CD4-positive, alpha-beta T cell treated with Interferon alpha-2 for 1 hour (primary cell): ENCODE measurements at places on chromosomes 12 and 14.
A peak's percentile ranks its signal among the peaks of the same experiment; 100 is the strongest.

- DNase-seq = no peak
Observed at GRCh38 chr14:71333705-71334104, 426.4 kb downstream of the PCNX1 start.

DNA sequence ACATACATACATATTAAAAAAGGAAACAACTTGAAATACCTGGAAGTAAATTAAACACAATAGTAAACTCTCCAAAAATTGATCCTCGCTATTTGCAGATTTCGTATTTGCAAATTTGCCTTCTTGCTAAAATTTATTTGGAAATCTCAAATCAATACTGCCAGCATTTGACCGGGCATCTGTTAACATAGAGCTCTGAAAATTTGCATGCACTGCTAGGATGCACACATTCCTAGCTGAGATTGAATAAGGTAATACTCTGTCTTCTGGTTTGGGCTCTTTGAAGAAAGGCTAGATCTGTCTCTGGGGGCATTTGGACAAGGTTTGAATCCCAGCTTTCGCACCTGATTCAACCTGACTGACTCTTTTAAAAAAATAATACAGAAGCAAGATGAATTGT is 729.1 kb upstream of the MGAT4C start:
- DNase-seq = no peak

DNA sequence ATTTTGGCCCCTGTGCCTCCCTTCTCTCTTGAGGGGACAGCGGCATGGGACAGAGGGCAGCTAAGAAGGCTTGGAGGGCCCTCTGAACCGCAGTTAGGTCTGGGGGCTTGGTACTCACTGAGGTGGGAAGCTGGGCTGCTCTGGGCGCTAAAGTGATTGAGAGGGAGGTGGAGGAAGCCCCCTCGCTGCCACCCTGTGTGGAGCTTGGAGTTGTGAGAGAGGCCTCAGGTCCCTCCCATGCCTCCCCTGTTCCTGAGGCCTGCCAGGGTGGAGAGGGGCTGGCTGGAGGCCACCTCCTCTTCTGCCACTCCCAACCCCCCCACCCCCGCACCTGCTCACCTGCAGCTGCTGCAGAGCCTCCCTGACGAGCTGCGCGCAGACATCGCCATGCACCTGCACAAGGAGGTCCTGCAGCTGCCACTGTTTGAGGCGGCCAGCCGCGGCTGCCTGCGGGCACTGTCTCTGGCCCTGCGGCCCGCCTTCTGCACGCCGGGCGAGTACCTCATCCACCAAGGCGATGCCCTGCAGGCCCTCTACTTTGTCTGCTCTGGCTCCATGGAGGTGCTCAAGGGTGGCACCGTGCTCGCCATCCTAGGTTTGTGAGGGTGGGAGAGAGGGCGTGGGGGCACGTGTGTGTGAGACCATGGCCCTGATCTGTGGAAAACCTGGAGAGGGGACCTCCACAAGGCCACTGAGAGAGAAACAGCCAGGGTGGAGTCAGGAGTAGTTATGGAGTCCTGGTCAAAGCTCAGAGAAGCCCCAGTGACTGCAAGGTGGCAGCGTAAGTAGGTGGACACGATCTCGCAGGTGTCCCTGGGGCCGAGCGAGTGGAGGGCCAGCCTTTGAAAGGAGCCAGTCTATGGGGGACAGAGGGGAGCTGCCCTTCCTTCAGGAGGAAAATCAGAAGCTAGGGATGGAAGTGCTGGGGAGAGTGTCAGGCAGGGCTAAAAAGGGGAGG is 11.2 kb downstream of the KCNH3 start:
- no peak for DNase-seq

DNA sequence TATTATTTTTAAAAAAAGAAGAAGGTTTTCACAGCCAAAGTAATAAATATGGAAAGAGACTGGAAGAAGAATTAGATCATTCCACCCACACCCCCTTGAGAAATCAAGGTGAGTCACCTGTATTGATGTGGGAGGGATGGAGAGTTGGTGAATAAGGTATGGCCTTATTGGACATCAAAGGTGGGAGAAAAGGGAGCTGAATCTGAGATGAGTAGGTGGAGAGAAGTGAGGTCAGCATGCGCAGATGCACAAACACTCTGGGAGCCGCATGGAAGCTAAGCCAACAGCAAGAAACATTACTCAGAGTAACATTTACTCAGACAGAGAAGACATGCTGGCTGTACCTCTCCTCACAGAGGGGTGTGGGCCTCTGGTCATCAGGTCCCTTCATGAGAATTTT is 113.1 kb upstream of the FOXG1 start:
- DNase-seq = no peak

- no peak for DNase-seq
Observed at GRCh38 chr12:125151284-125151683, 86.0 kb downstream of the AACS start.

GRCh38 chr14:75917322-75917945 is 64.4 kb downstream of the TGFB3 start:
- no peak for DNase-seq

DNA sequence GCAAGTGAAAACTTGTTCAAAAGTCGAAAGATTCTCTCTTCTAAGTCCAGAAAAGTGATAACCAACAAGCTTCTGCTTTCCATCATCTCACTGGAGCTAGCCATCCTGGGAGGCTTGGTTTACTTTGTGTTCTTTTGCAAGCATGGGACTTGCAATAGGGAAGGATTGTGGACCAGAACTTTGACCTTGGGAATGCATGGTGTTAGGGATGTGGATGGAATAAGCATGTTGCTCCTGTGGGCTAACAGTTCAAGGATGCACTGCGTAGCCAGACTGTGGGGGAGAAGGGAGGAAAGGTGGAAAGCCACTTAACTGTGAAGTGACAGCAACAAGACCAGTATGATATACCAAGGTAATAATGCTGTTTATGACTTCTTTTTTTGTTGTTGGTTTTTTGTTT is 28.6 kb downstream of the SOAT2 start:
- no peak for DNase-seq

GRCh38 chr14:94408546-94409095 is 20.2 kb upstream of the SERPINA1 start:
- DNase-seq = no peak

- no peak for DNase-seq
Observed at GRCh38 chr14:55248411-55248810, 22.8 kb upstream of the FBXO34 start.

DNA sequence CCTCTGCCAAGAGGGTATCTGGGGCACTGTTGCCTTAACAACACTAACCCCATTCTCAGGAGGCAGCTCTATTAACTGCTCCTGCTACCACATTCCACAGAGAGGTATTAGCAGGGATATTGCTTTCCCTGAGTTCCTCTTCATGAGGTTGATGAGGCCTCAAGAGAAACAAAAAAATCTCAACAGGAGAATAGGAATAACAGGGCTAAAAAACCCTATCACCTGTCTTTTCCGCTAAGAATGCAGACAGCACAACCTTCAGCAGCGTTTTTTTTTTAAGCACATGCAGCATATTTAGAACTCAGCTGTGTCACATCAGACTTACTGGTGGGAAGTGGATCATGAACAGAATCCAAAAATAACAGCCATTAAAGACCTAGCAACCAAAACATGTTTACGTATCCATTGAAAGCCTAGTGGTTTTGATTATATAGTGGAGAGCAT is 29.2 kb downstream of the ATF7 start:
- no peak for DNase-seq

DNA sequence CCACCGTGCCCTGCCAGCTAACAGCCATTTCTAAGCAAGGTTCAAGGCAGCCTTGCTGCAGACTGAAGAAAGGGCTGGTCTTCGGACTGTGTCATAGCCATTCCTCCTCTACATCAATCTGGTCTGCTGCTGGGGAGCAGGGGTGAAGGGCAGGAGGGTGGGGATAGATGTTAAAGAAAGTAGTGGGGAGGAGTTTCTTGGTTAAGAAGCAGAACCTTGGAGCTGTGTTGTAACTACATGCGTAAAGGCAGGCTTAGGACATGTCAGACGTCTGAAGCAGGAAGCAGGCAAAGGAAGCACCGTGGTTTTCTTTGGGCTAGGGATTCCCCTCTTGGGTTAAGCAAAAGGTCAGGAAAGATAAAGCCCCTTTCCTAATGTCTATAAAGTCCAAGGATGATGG is 18.1 kb upstream of the NEK9 start:
- DNase-seq = peak; percentile 54

- DNase-seq = no peak
Observed at GRCh38 chr12:15152456-15152855, 68.8 kb downstream of the RERG start.

GRCh38 chr12:108773798-108774788 is 42.8 kb upstream of the CORO1C start:
- DNase-seq = no peak

DNA sequence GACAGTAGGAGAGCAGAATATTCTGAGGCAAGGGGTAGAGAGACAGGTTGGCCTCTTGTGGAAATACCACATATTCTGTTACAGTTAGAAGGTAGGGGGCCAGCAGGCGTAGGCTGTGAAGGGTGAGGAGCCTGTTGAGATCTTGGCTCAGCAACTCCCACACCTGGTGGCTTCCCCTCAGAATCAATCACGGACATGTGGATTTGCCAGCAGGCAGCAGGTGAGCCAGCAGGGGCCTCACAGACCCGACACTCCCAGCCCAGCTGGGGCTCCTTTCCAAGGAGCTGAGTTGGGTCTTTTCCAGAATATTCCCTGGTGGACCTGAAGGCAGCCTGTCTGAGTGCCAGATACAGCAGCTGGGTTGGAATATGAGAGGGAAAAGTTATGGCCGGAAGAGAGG is 150.0 kb upstream of the CRY1 start:
- no peak for DNase-seq

DNA sequence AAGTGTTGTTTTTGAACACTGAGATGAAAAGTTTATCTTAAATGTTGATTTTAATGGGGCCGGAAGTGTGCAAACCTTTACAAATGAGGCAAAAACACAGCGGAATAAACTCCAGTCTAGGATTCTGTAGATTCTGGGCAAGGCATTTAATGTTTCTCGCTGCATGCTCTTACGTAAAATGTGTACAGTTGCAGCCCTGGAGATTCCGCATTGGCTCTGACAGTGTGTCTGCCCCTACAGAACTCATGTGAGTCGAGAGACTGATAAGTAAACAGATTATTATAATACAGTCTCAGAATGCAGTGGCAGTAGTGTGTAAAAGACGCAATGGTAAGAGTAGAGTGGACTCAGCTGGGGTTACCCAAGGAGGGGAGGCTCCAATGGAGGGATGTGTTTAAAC is 33.6 kb downstream of the LRRK2 start:
- no peak for DNase-seq

DNA sequence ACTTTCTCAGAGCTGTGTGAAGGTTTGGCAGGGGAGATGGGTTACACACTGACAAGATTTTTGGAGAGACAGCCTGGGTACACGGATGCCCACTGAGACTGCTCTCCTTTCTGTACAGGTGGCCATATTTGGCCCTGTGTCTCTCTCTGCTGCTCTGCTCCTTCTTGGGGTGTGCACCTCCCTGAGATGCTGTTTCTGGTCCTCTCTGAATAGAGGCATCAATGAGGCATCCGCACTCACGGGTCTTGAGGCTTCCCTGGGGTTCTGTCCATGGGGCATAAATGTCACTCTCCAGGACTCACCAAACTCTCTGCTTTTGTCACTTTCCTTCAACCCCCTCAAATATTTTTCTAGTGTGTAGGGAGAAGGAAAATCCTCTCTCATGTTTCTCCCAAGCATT is 77.5 kb downstream of the TTC8 start:
- no peak for DNase-seq

- DNase-seq = no peak
Observed at GRCh38 chr12:49953151-49953550, 2.6 kb downstream of the AQP2 start.

GRCh38 chr14:97943619-97944018 is 1146.4 kb downstream of the VRK1 start:
- no peak for DNase-seq

DNA sequence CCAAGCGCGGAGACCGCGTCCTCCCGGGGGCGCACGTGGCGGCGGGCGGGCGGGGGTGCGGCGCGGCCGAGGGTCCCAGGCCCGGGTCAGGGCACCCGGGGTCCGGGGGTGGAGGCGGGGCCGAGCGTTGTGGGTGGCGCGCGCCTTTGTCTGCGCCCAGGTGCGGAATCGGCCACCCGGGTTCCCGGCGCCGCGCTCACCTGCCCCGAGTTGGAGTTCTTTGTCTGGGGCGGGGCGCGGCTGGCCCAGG is 50.1 kb downstream of the LRCOL1 start:
- DNase-seq = no peak

DNA sequence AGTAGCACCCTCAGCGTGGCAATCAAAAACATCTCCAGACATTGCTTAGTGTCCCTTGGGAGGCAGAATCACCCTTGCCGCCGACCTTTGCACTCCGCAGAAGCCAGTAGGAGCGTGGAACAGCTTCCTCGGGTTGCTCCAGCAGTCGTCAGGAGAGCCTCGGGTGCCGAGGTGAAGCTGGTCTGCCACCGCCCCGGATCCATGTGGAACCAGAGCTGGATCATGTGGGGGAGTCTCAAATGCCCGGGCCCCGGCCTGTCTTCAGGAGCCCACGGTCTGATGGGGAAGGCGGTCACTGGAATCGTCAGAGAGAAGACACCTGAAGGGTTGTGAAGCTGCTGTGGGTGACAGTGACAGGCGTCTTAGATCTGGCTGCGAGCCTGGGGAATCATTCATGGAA is 14.3 kb downstream of the MVK start:
- no peak for DNase-seq

GRCh38 chr14:102625564-102626296 is 33.3 kb downstream of the RCOR1 start:
- DNase-seq = no peak

DNA sequence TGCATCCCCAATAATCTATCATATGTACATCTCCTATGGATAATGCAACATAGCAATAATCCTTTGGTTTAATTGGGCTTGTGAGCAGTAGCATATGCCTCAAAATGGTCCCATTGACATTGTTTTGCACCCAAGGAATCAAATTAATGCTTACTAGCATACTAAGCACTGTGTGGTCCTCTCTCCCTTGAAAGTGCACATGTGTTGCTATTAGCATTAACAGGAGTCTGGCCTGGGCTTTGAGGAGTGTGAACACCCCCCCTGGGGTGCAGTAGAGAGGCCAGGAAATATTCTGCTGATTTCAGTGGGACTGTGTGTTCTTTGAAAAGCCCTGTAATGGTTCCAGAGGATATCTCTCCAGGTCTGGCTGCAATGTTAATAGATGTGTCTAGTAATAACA is 1148.4 kb downstream of the VRK1 start:
- no peak for DNase-seq

DNA sequence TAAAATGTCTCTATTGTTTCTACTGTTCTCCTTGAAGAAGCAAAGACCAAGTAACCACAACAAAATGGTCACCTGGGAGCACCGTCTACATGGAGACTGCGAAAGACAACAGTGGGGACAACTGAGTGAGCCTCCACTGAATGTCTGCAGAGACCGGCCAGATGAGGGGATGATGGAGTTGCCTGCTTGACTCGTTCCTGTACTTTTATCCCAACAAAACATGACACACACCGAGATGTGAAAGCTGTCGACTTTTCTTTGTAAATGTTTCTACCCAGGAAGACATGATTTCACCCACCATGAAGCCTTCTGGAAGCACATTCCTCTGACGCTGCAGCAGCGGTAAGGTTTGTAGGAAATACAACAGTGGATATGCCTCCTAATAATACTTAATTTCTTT is 66.9 kb downstream of the FOXN3 start:
- no peak for DNase-seq
